ENCODE measurements at places on chromosomes 3 and 15.

- DNase-seq = no peak
These were observed 1.7 kb downstream of the STOML1 start for GRCh38 chr15:73990250-73991005.

GRCh38 chr3:119557877-119558269 is 1.5 kb downstream of the CD80 start:
- DNase-seq = no peak

DNA sequence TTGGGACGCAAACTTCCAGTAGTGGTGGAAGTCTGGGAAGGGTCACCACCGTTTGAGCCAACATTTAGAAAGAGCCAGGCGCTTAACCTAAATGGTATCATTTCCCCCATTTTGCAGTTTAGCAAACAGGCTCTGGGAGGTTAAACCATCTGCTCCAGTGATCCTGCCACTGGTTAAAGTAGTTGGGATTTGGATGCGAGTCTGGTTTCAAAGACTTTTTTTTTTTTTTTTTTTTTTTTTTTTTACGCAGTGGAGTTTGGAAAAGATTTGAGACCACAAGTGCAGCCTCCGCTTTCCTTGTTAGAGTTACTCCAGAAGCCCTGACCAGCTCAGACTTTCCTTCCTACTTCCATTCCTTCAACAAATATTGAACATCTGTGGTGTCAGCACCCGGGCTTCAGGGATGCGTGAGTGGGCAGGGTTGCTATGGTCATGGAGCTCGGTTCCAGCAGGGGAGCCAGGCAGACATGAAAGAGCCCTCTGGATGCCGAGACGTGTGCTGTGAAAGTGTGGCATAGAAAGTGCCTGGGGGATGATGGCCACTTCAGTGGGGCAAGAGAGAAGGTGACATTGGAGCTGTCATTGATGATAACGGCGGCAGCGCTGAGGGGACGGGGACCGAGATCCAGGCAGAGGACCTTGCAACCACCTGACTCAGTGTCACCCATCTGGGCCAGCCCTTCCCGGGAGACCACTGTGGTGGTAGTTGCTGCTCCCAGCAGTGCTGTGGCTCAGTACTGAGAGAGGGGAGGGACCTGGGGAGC is 1.1 kb upstream of the RNU6-1 start:
- no peak for DNase-seq

GRCh38 chr15:88605189-88606069 is 15.7 kb upstream of the AEN start:
- DNase-seq = no peak

GRCh38 chr15:64233299-64233698 is 70.5 kb upstream of the PPIB start:
- DNase-seq = no peak

DNA sequence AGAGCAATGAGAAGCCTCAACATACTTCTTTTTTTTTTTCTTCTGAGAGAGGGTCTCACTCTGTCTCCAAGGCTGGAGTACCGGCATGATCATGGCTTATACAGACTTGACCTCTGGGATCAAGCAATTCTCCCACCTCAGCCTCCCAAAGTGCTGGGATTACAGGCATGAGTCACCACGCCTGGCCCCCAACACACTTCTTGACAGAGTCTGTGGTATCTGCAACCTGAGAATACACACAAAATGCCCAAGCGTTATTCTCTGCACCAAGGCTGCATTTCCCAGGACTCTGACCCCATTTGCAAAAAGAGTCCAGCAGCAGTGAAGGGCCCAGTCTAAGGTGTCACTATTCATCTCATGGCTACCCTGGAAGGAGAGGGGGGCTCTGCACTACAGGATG is 42.7 kb upstream of the BLM start:
- no peak for DNase-seq

DNA sequence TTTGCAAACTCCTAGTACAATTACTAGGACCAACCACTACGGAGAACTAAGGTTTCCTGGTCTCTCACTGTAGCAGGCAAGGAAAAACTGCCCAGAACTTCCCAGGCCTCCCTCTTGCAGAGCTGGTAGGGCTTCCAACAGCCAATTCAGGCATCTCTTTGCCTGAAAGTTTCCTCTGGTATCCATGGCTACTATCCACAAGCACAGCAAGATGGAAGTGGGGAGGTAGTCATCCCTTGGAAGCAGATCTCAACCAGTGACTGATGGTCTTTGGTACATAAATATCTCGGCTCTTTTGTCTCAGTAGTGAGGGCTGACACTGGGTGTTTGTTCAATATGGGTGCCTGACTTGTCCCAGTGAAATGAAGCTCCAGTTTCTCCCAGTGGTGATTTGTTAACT is 201.3 kb upstream of the MRPL3 start:
- DNase-seq = no peak

DNA sequence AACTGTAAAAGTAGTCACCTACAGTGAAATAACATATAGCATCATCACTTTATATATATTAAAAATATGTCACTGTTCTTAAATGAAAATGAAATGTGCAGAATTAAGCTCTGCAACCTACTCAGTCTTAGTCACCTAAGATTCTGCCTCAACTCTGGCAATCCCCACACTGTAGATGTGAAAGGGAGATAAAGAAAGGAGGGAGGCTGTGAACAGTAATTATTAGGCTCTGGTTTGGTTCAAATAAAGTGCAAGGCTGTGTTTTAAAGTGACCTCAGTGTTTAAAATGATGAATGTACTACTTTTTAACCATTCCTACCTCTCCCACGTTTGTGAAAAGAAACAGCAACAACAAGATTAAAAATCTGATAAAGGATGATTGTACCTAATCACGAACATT is 72.2 kb downstream of the ATP8B4 start:
- no peak for DNase-seq

DNA sequence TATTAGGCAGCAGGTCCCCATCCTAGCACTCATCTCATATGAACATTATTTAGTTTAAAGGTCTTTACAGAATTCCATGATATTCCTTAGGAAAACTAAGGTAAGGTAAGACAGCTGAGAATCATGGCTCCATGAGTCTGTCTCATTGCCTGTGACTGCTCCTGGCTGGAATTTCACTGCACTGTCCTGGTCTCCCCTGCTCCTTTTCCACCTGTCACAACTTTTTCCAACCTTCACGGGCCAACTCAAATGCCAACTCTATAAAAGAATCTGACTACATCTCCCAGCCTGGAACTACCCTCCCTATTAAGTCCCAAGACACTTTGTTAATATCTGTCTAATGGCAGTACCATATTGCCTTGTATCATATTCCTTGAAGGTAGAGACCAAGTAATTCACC is 7.6 kb downstream of the CNBP start:
- DNase-seq = no peak

DNA sequence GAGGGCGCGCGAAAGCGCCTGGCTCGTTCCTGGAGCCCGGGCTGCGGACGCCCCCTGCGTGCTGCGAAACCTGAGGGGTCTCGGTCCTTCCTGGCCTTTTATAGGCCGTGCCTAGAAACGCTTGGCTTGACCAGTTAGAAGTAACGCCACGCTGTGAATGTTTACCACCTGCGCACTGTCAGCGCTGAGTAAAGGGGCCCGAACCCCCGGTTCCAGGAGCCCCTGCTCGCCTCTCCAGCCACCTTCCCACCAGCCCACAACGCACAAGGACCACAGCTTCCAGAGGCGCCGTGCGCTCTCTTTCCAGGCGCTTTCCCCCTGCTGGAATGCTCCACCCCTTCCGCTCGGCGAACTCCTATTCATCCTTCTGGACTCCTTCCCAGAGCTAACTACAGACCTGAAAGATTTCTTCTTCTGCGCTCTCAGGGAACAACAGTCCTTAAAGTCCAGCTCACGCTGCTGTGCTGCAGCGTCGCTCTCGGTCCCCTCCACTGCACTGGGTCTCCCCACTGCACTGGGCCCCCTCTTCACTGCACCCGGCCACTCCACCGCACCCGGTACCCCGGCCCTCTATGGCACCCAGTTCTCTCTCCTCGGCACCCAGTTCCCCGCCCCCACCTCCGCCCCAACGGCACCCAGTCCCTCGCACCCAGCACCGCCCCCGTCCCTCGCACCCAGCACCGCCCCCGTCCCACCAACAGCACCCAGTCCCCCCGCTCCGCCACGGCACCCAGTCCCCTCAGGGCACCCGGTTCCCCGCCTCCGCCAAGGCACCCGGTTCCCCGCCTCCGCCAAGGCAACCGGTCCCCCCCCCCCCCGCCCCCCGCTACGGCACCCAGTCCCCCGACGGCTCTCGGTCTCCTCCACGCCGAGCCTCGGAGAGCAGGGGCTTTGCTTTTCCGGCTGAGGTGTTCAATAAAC is 69.8 kb downstream of the SQOR start:
- DNase-seq = no peak

GRCh38 chr3:107432013-107432515 is 54.8 kb downstream of the CCDC54 start:
- DNase-seq = no peak

- no peak for DNase-seq
These were observed 722 bp downstream of the CHRNA3 start for GRCh38 chr15:78620021-78620526.

- DNase-seq = no peak
These were observed 26.2 kb upstream of the SPTBN5 start for GRCh38 chr15:41919954-41920538.

DNA sequence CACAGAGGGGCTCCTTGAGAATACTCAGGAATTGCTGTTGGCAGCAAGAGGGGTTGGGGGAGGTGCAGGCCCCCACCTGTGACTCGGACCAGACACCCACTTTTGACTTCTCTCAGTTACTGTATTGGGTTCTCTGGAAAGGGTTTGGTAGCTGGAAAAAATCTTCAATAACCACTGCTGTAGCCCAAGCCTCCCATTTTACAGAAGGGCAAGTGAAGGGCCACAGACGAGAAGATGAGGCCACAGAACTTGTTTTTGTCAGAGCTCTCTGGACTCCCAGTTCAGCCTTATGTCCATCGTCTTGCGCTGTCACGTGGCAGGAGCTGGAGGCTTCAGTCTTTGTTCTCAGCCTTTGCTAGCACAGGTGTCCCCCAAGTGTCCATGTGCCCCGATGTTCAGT is 12.7 kb upstream of the TATDN2 start:
- DNase-seq = no peak

DNA sequence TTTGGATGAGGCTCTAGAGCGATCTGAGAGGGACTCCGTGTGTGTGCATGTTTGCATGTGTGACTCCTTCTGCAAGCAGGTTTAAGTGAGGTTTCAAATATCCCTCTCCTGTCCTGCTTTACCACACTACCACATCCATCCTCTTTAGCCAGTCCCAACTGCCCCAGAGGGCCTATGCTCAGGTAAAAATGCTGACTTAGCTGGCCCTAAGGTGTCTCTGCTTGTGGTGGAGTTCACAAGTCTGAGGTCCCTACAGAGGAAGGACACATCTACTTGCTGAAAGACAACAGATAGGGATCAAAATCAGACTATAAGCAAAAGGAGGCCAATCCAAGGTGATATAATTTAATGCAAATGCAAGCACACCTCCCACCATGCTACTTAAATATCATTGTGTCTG is 87.2 kb downstream of the B3GNT5 start:
- DNase-seq = no peak

- DNase-seq = no peak
These were observed 20.7 kb downstream of the MB21D2 start for GRCh38 chr3:192897005-192897404.

- no peak for DNase-seq
These were observed 601.7 kb upstream of the ZNF717 start for GRCh38 chr3:76387000-76387399.

- no peak for DNase-seq
These were observed 16.2 kb downstream of the PLCL2 start for GRCh38 chr3:16900779-16901440.
